NCI-H2081 treated with DMSO at 0.1 percent for 48 hours (cell line): ENCODE measurements at places on chromosomes 5 and 9.

GRCh38 chr9:89440548-89440947 lies 57.4 kb downstream of the SEMA4D start:
- DNase-seq = no peak

- DNase-seq = no peak
Measured at GRCh38 chr9:109558718-109559151, 60.6 kb upstream of the PTPN3 start.

- no peak for DNase-seq
Measured at GRCh38 chr9:72952381-72952690, 517 bp downstream of the ALDH1A1 start.

- DNase-seq = no peak
Measured at GRCh38 chr5:64207978-64208377, 42.3 kb downstream of the RNF180 start.

DNA sequence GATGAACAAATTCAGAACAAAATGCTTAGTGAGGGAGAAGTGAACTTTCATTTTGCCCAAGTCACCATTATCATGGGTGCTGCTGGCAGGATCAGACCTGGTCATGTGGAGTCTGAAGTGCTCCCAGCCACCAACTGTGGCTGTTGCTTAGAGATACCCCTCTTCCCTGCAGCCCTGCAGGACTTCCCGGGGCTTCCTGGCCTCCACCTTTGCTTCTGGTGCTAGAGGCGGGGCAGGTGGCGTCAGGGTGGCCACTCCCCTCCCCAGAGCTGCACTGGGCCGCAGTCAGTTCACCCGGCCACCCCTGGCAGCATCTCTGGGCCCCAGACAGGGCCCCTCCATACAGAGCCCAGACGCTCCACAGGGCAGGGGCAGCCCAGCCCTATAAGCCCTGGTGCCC lies 30.0 kb upstream of the SLC12A7 start:
- DNase-seq = no peak

DNA sequence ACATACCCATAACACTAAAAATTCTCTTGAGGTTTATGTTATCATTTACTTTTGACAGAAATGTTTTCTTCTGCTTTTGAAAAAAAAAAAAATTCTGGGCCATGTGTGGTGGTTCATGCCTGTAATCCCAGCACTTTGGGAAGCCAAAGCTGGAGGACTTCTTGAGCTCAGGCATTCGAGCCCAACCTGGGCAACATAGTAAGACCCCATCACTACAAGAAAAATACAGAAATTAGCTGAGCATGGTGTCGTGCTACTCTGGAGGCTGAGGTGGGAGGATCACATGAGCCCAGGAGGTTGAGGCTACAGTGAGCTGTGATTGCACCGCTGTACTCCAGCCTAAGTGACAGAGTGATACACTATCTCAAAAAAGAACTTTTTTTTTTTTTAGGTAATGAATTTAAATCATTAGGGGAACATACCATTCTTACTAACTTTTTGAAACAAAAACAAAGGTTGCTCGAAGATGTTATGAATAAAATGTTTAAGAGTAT lies 148.8 kb upstream of the DMRT1 start:
- no peak for DNase-seq
